Hippocampal formation (tissue), 2 donors: ENCODE measurements at places on chromosomes 2 and 18.

- DNase-seq: no peak
Observed at GRCh38 chr2:236703373-236703709, 133.7 kb downstream of the ACKR3 start.

GRCh38 chr2:230784795-230785194 lies 72.2 kb downstream of the CAB39 start:
- DNase-seq: no peak

DNA sequence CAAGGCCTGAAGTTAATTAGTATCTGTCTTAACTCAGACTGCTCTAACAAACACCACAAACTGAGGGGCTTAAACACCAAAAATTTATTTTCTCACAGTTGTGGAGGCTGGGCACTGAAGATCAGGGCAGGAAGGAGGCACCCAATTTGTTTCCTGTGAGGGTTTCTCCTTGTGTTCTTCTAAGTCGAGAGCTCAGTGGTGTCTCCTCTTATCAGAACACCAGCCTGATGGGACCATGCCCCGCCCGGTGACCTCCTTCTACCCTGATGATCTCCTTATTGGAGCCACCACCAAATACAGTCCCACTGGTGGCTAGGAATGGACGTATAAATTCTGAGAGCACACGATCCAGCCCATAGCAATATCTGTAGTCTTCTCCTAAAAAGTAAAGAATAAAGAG lies 20.5 kb downstream of the TMEM18 start:
- no peak for DNase-seq

GRCh38 chr2:235160281-235160810 lies 208.5 kb downstream of the SH3BP4 start:
- no peak for DNase-seq

- DNase-seq: no peak
Observed at GRCh38 chr2:162106146-162106551, 32.1 kb upstream of the DPP4 start.

GRCh38 chr2:95379371-95379831 lies 23.1 kb upstream of the FAHD2A start:
- no peak for DNase-seq

DNA sequence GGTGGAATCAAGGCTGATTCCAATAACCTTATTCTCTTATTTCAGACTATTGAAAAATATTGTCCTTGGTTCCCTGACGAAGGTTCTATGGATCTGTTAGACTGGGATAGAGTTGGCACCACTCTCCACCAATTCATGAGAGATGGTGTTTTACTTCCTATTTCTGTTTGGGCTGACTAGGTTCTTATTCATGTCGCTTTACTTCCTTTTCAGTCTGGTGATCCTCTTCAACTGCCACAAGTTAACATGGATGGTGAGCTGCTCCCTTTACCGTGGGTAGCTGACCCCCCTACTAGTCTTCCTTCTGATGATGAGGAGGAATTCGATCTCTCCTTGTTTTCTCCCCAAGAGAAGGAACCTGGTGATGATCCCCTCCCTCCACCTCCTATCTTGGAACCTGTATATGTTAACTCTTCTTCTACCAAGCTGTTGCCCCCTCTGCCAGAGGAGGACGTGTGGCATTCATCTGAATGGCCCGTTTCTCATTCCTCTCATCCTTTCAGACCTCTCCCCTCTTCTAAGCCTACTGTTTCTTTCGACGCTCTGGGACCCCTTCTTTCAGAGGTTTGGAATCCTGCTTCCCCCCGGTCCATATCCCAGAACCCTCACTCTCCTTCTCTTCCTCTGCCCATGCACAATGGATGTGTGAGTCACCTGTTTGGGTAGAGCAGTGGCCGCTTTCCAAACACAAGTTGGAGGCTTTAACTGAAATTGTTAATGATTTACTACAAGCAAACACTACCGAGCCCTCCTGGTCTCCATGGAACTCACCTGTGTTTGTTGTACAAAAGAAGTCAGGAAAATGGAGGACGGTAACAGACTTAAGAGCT lies 13.5 kb upstream of the CNOT11 start:
- DNase-seq: no peak

DNA sequence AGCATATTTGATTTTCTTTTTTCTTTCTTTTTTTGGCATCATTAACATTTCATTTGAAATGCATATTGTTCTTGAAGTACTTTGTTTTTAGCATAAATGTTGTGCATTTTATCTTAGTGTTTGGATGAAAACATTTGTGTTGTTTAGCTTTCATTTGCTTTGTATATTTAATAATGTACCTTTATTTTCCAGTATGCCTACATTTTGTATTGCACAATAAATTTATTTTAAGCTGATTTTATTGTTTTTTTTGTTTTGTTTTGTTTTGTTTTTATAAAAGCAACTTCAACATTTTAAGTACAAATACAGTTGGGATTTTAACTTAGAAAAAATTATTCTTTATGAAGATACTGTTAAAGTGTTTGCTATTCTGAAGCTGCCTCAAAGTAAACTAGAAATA lies 54.4 kb downstream of the GLS start:
- DNase-seq: no peak

GRCh38 chr2:177670791-177671535 lies 278.4 kb downstream of the AGPS start:
- no peak for DNase-seq

- DNase-seq: no peak
Observed at GRCh38 chr2:30300456-30301221, 69.3 kb downstream of the LBH start.

DNA sequence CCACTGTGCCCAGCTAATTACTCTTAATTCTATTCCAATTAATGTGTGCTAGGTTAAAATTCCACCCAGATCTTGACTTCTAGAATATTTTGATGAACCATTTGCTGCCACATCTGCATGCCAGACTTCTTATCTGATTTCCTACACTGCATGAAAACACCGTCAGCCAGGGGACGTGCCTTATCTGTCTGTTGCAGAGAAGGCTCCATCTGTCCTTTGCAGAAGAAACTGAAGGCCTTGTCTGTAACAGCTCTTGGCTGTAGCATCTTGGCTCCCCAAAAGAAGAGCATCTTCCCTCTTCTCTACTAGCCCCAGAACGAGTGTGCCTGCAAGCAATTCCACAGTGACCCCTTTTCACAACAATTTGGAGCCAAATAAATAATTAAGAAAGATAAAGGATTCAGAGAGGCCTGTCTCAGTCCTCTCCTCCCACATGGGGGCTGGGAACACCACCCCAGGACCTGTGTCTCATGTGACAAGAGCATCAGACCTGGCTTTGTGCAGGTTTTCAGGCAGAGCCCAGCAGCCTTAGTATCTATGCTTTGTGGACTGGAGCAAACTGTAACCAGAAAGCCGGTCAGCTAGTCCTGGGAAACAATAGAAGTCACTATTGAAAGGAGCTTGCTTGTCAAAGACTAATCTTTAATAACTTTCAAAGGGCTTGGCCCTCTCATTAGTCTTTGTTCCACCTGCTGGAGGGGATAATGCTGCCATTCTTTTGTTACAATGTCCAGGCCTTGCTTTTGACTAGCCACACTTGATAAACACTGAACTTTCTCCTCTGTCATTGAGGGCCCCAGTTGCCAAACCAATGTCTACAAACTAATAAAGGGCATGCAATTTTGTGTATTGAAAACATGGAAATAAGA lies 84.0 kb upstream of the NEUROD1 start:
- no peak for DNase-seq

- DNase-seq: no peak
Observed at GRCh38 chr2:1515073-1515430, 101.8 kb downstream of the TPO start.

GRCh38 chr2:173043476-173043875 lies 32.2 kb upstream of the MAP3K20 start:
- no peak for DNase-seq

GRCh38 chr2:175872005-175872348 lies 130.1 kb downstream of the LNPK start:
- DNase-seq: no peak

- DNase-seq: no peak
Observed at GRCh38 chr18:75441896-75442295, 14.4 kb upstream of the SMIM21 start.

- DNase-seq: no peak
Observed at GRCh38 chr2:5482929-5483331, 209.3 kb upstream of the SOX11 start.

- no peak for DNase-seq
Observed at GRCh38 chr2:143856978-143857377, 662.9 kb downstream of the ZEB2 start.

DNA sequence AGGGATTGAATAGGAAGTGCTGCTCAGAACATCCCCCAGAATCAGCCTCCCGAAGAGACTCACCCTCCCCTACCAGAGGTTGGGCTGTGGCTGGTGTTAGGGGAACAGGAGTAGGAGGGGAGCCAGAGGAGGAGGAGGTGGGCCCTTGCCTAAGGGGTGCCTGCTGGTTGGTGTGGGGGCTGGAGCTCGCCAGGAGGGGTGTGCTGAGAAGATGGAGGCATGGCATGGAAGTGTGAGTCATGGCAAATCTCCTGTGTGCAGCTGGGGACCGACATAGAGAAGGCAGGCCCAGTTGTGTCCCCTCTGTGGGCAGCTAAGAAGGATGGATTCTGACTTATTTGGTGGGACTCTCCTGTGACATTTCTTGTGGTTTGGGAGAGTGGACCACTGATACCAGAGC lies 73.7 kb downstream of the DGKD start:
- DNase-seq: no peak

DNA sequence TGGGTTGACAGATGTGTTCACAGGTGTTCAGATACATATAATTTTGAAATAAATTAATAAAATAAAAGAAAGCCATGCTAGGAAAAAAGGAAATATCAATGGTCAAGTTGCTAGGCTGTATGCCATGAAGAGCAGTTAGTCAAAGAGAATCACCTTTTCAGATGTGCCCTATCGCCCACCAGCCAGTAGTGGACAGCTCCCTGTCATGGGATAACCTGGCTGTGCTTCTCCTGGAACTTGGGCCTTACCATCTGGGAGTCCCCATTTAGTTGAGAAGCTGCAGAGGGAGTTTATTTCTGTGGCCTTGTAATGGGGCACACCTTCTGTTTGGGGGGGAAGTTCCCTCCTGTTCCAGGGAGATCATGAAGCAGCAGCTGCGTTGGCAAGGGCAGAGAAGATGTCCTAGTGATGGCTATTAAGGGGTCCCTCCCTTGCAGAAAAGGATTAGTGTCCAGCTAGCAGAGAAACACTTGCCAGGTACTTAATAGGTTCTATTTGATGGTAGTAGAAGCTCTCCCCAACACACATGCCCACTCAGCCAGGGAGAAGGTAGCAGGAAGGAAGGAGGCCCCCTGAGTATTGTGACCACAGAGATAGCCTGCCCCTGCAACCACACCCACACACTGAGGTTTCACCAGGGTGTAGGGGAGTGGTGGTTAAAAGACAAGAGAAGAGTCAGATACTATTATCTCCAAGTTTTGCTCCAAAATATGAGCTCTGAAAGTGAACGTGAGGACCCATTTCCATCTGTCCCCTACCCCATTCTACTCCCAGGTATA lies 117.7 kb downstream of the B3GNT2 start:
- no peak for DNase-seq

DNA sequence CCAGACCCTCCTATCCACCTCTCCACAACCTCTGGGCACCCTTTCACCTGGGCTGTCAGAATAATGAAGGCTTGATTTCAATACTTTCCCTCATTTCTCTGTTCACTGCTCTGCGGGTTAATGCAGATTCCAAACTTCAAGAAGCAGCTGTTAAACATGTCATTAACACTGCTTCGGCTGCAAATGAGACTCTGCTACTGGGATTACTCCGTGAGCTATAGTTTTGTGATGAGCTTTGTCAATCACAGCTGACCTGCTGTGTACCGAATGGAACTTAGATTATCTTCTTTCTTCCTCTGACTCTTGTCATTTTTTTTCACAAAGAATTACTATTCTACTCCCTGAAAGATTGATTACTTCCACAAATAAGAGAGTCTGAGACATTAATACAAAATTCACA lies 160.5 kb downstream of the TMEM182 start:
- DNase-seq: no peak

DNA sequence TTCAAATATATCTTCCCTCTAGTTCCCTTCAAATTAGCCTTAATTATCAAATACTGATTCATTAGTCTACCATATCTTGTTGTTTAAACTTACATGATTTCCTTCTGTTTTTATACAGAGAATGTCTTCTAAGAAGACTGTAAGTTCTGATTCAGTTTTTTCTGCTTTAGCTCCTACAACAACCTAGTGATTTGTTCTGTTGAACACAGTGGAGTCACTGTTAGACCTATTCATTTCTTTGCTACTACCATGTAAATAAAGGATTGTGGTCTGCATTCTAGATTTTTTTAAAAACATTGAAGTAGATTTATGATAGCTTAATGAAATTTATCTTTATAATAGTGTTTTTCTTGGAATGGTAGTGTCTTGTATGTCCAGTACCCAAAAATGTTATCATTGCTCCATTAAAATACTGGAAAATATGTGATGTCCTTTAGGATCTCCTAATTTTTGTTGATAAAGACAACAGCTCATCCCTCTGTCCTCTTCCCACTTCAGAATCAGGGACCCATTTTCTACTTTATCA lies 146.4 kb downstream of the MBD5 start:
- DNase-seq: no peak

- no peak for DNase-seq
Observed at GRCh38 chr2:38290332-38290731, 86.7 kb downstream of the ATL2 start.

- DNase-seq: no peak
Observed at GRCh38 chr2:219116776-219117646, 43.6 kb downstream of the NHEJ1 start.

DNA sequence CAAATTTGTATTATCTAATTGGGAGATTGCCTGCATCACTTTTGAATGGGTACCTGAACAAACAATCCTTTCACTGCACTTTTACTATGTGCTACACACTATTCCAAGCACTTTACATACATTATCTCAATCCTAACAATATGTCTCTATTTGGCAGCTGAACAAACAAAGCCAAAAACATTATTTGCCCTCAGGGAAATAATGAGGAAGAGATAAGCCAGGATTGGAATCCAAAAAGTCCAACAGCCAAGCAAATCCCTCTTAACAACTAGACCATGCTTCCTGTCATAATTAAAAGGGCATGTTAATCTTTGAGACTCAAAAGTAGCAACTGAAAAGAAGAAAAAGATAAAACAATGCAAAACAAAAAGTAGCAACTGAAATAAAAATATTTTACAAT lies 32.1 kb downstream of the RPRD1A start:
- no peak for DNase-seq

- no peak for DNase-seq
Observed at GRCh38 chr2:239189711-239190131, 211.1 kb downstream of the HDAC4 start.

- no peak for DNase-seq
Observed at GRCh38 chr2:12263730-12264129, 453.0 kb upstream of the TRIB2 start.

- DNase-seq: peak; percentile 33
Observed at GRCh38 chr2:202149155-202149762, 76.2 kb downstream of the KIAA2012 start.

DNA sequence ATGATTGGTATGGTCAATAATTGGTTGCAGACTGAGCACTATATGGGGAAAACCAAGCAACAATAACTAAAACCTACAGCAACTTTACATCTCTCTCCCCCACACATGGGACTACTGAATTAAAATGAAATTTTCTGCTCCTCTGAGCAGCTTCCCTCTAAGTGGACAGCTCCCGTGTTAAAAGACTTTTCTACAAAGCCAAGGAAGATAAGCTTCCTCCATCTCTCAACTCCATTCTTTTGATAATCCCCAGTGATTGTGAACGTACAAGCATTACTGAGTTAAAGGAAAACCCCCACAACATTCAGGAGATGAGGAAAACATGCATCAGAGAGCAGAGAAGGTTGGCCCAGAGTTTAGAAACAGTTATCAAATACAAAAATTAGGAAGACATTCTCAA lies 21.9 kb downstream of the CCBE1 start:
- no peak for DNase-seq
